ENCODE measurements at places on chromosomes 7 and 10.

DNA sequence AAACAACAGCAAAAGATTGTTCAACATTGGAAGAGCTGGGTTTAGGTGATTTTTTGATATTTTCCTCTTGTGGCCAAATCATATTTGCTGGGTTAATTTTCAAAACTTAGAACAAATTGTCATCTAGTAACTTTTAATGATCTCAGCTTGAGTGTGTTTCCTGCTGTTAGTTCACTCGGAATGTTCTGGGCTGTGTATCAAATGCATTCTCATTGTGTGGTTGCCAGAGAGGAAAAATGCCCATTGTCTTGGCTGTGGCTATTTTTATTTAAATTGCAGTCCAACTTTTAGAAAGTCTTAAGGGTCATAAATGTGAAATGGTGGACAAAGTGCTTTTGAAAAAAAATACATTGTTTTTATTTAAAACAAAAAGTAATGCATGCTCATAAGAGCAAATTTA is 542.0 kb downstream of the TNS3 start:
- no peak for DNase-seq

GRCh38 chr7:133230591-133231194 is 22.2 kb upstream of the EXOC4 start:
- DNase-seq, result peak; percentile 29

- no peak for DNase-seq
These were observed 47.1 kb downstream of the ZNF680 start for GRCh38 chr7:64515781-64516180.

GRCh38 chr7:51029131-51029530 is 246.4 kb upstream of the GRB10 start:
- DNase-seq, result no peak

- no peak for DNase-seq
These were observed 7.8 kb downstream of the HTRA1 start for GRCh38 chr10:122468926-122469781.
